ENCODE measurements at places on chromosomes 4 and X. TPM values are rescaled to one million over a fixed set of nuclear protein-coding genes. Genes with fewer than 3 reads are reported as not detected.

Gene PSAPL1
- total RNA-seq = 0.33 TPM

Gene OTUD6A
- total RNA-seq = not detected

Gene CLDN24
- not detected for total RNA-seq

Gene VGLL1
- total RNA-seq = not detected

Gene CXCL1
- 9.5 TPM for total RNA-seq

Gene OTC
- not detected for total RNA-seq

Gene KLB
- total RNA-seq = 0.13 TPM

Gene FBXO8
- total RNA-seq = 9.9 TPM

Data from A549 treated with GW870086 at 1 μM for 4 hours (cell line).